Psoas muscle (tissue), 8 donors: ENCODE measurements at places on chromosomes 11 and 22.

DNA sequence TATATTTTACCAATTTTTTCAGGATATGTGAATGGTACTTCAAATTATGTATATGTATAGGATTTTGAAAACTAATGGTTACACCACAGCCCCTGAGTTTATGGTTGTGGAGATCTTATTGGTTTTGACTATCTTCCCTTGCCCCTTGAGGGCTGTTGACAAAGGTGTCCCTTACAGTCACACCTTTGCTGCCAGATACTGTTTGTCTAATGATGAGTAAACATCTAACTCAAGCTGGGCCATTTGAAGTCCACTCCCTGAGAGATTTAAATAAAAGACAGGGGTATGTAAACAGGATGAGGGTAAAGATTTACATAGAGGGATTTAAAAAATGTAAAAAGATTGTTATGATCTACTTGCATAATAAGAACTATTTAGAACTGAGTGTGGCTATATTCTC is 38.9 kb upstream of the LUZP2 start:
- DNase-seq, result no peak

GRCh38 chr11:76152741-76153570 is 53.3 kb downstream of the WNT11 start:
- DNase-seq, result no peak

DNA sequence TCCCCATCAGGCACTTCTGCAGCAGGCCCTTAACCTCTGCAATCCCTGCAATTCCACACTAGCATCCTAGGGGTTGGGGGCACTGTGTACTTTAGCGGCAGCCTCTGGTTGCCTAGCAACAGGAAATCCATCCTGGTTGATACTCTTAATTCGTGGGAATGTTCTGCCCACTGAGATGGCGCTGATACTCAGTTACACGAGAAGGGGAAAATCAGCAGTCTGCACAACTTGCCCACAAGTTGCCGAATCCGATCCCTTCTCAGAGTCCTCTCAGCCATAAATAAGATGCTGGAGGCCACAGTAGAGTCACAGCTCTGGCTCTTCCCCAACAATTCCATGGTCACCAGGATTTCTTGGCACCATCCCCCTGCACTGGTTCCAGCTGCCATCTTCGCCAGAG is 57.6 kb upstream of the CRYBB3 start:
- DNase-seq, result no peak

GRCh38 chr11:34999453-34999852 is 83.0 kb downstream of the PDHX start:
- DNase-seq, result no peak

DNA sequence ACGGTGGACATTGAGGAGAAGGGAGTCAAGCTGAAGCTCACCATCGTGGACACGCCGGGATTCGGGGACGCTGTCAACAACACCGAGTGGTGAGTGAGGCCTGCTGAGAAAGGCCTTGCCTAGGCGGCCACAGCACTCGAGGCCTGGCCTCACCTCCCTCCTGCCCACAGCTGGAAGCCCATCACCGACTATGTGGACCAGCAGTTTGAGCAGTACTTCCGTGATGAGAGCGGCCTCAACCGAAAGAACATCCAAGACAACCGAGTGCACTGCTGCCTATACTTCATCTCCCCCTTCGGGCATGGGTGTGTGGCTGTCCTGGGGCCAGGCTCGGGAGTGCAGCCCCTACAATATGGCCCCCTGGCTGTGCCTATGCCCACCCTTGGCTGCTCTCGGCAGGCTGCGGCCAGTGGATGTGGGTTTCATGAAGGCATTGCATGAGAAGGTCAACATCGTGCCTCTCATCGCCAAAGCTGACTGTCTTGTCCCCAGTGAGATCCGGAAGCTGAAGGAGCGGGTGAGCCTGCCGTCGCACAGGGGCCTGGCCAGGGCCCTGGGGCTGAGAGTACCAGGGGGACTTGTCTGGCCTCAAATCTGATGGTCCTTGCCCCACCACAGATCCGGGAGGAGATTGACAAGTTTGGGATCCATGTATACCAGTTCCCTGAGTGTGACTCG is 3.0 kb upstream of the GP1BB start:
- DNase-seq, result no peak

DNA sequence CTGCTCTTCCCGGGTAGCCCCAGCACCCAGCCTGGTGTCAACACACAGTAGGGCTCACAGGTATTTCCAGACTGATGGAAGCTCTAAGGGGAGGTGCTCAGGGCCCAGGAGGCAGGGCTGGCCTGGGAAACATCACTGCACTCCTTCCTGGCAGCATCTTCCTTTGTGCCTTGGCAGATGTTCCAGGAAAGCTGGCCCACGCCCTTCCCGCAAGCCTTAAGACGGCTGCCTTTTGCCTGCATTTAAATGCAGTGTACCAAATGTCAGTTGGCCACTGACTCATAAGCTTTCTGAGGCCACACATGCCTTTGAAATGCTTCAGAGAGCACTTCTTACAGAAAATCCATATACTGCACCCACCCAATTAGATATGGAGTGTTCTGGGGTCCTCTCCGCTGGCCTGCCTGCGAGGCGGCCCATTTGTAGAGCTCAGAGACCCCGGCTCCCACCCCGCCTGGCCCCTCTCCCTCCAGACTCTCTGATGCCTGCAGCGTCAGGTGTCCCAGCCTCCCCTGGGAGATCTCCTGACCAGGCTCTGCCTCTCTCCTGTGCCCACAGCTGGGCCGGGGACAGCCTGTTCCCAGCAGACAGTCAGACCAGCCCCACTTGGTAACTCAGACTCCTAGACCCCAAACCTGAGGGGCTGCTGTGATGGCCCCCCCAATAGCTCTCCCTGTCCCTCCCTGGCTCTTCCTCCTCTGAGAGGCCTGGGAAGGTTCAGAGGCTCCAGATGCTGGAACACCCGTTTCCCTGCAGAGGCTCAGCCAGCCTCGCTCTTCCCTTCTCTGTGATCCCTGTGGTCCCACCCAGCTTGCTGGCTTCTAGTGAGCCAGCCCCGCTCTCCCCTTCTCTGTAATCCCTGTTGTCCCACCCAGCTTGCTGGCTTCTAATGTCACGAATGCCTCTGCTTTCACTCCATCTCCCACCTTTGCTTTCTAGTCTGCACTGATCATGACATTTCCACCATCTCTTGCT is 47.6 kb upstream of the THY1 start:
- DNase-seq, result peak; percentile 47

- peak; percentile 82 for DNase-seq
These were observed 7.4 kb downstream of the MED15 start for GRCh38 chr22:20514658-20515406.

GRCh38 chr11:35723913-35724312 is 61.3 kb downstream of the TRIM44 start:
- DNase-seq, result no peak

DNA sequence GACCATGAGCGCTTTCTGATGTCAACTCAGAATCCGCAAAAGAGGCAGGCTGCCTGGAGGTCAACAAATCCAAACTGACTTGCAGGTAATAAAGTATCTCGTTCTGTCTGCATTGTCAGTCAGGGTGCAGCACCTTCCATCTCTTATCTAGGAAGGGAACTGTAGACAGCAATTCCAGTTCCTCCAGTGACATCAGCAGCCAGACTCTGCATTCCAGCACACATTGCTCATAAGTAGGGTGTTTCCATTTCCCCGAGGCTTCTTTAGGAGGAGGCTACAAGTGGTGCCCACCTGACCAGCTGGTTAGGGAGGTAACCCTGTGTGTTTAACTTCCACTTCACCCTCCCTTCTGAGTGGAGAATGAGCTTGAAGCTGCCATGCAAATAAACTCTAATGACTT is 53.3 kb downstream of the NTM start:
- DNase-seq, result no peak

DNA sequence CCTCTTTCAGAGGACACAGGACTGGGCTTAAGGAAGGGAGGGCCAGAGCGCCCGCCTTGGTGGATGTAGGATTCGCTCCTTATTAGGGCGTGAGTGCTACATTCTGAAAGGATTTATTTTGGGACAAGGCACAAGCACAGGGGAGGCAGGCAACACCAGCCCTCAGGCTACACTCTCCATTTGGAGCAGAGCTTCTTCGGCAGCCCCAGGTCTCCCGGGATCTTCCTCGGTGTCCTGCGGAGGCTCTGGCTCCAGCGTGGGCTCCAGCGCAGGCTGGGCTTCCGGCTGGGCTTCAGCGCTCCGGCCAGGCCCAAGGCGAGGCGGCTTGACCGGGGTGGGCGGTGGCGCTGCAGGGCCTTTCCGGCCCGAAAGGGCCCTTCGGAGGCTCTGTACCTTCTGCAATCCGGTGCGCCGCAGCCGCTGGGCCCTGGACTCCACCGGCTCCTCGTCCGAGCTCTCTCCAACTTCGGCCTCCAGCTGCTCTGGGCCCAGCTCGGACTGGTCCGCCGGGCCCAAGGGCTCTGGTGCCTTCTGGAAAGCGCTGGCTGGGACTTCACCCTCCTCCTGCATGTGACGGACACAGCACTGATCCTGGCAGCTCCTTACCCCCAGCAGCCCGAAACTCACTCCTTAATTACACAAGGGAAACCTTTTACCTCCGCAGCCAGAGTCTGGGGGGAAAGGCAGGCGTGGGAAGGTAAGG is 1.1 kb downstream of the CAVIN3 start:
- peak; percentile 76 for DNase-seq

GRCh38 chr11:65129649-65130441 is 4.5 kb downstream of the SYVN1 start:
- DNase-seq, result no peak

DNA sequence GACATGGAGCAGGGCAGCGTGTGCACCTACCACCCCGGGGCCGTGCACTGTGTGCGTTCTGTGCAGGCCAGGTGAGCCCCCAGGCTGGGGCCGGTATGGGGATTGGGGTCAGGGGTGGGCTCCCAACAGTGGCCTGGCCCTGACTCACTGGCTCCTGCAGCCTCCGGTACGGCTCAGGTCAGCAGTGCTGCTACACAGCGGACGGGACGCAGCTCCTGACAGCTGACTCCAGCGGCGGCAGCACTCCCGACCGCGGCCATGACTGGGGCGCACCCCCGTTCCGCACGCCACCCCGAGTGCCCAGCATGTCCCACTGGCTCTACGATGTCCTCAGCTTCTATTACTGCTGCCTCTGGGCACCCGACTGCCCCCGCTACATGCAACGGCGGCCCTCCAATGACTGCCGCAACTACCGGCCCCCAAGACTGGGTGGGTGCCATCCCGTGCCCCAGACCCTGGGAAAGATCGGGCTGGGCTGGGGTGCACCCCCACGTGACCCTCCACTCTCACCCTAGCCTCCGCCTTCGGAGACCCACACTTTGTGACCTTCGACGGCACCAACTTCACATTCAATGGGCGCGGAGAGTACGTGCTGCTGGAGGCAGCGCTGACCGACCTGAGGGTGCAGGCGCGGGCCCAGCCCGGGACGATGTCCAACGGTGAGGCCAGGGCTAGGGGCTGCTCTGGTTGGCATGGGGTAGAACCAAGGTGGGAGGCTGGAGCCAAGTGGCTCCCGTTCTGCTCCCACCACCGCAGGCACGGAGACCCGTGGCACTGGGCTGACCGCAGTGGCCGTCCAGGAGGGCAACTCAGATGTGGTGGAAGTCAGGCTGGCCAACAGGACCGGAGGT is 4.4 kb downstream of the SUSD2 start:
- peak; percentile 51 for DNase-seq

- DNase-seq, result no peak
These were observed 47.6 kb upstream of the NAV2 start for GRCh38 chr11:19664886-19665548.

DNA sequence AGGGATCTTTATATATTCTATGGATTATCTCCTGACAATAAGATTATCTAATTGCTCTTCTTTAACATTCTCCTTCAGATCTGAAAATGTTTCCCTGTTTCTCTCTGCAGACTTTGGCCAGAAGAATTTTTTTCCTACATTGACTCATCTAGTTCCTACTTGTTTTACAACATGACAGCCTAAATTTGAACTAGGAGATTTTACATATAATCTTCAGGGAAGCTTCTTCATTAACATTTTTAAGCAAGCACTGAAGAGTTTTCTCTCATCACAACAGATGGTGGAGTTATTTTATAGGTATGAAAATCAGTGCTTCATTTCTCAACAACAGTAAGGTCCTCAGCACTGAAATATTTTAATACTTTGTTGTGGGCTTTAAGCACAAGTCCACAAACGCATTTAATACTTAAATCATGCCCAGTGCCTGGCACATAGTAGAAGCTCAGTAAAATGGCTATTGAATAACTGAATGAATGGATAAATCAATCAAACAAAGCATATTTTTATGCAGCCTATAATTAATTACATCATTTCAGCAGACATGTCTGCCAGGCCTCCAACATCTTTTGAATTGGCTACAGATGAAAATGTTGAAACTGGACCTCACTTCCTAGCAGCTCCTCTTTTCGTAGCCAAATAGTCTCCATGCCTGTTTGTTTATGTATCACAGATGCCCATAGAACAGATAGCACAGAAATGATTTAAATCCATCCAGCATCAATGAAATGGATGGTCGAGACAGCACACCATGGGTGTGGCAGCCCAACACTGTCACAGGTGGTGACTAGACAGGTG is 117.3 kb upstream of the POU2AF2 start:
- DNase-seq, result no peak

- DNase-seq, result no peak
These were observed 14.1 kb downstream of the LPXN start for GRCh38 chr11:58561394-58562098.

DNA sequence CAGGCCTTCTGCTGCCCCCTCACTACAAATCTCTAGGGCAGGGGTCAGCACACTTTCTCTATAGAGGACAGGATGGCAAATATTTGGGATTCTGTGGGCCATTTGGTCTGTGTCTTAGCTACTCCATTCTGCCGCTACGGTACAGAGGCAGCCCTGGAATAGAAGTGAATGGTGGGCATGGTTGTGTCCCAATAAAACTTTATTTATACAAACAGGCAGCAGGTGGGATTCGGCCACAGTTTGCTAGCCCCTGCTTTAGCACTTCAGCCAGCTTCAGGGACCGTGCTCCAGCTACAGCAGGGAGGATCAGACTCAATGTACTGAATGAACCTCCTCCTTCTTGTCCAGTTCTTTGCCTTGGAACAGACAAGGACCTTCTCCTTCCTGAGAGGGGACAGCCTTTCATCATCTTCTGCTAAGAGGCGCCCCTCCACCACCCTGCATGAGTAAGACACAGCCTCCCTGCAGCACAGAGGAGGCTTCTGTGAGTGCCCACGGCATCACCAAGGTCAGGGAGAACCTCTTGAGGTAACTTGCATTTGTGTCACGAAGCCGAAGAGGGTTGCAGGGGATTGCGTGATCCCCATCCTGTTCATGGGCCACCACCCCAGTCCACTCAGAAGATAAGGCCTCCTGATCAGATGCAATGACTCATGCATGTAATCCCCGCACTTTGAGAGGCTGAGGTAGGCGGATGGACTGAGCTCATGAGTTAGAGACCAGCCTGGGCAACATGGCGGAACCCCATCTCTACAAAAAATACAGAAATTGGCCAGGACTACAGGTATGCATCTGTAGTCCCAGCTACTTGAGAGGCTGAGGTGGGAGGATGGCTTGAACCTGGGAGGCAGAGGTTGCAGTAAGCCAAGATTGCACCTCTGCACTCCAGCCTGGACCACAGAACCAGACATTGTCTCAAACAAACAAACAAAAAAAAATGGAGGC is 4.6 kb downstream of the C11orf24 start:
- no peak for DNase-seq

DNA sequence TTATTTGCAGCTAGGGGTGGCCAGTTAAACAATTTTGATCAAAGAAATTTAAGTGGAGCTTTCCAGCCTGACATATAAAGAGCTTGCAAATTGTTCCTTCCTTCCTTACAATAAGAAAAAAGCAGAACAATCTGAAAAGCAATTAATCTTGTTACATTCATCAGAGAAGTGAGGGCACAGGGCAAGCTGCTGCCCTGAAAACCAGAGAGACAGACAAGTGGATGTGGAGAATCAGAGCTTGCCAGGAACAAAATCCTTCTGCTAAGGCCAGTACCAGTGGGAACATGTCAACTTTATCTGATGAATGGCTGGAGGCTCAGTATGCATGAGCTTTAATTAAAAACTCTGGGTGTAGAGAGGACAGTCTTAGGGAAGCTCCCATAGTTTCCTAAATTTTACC is 8.8 kb downstream of the CCDC179 start:
- DNase-seq, result no peak
